ENCODE measurements at places on chromosomes 3 and 15.

GRCh38 chr3:59374091-59374817, 324.4 kb upstream of the CFAP20DC start:
- no peak for DNase-seq

DNA sequence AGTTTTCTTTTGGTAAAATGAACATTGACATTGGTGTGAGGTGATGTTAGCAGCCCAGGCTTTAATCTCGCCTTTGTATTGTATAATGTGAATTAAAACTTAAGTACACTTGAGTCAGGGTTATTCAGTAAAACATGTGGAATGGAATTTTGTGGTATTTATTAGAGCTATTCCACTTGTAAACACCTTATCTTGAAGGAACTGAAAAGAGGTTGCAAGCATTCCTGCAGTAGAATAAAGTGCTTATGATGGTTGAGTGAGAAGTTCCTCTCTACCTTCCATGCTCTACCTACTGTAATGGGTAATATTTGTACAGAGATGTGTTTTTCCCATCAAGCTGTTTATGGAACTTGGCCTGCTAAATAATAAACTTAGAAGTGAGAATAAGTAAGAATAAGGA, 36.1 kb downstream of the HMG20A start:
- DNase-seq = no peak

DNA sequence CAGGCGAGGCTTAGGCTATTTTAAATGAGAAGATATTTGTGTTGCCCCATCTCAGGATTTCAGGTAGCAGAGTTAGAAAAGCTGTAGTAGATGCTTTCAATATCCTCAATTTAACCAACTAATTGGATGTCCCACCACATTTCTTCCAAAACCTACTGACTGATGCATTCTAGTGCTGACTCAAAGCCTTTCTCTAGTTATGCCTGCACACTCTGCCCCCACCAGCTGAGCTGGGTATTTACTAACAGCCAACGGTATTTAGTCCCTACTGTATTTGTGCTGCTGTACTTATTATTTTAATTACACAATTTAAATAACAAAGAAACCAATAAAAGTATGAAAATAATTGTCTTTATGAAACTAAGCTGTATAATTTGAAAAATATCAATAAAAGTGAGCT, 139.5 kb downstream of the OSBPL10 start:
- DNase-seq = no peak

DNA sequence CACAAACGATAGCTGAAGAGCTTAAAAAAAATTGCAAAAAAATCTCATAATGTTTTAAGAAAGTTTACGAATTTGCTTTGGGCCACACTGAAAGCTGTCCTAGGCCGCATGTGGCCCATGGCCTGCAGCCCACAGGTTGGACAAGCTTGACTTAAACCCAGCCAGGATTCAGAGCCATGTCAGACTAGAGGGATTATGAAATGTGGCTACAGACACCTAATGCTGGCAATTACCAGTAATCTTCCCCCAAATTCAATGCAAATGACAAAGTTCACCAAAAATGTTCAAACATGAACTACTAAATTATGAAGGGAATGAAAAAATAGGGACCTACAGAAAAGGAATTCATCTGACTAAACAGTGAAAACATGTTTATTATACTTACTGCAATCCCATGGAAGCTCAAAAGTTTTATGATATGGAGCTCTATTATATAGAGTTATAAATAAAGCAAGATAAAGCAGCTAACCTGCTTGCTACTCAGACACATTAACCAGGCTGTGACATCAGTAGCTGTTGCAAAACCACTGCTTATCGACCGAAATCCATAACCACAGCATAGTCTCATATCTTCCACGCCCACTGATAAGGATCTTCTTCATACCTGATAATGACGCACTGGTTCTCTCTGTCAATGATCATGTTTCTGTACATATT, 49.2 kb downstream of the LDHAL6B start:
- no peak for DNase-seq

DNA sequence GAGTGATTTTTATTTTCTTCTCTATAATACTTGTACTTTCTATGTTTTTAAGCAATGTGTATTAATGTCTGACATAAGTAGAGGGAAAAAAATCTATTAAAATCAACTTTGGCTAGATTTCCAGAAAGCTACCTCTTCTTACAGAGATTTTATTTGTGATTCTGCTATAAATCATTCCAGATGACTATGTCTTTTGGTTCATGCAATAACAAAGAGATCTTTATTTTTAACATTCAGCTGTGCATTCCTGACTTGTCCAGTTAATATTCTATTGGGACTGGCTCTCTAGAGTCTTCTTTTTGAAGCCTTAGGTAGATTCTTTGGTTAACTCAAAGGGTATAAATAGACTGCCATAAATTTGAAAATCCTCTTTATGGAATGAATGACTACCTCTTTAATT, 74.3 kb upstream of the ARPP21 start:
- no peak for DNase-seq

- no peak for DNase-seq
Observed at GRCh38 chr3:152313430-152313829, 44.7 kb downstream of the MBNL1 start.

DNA sequence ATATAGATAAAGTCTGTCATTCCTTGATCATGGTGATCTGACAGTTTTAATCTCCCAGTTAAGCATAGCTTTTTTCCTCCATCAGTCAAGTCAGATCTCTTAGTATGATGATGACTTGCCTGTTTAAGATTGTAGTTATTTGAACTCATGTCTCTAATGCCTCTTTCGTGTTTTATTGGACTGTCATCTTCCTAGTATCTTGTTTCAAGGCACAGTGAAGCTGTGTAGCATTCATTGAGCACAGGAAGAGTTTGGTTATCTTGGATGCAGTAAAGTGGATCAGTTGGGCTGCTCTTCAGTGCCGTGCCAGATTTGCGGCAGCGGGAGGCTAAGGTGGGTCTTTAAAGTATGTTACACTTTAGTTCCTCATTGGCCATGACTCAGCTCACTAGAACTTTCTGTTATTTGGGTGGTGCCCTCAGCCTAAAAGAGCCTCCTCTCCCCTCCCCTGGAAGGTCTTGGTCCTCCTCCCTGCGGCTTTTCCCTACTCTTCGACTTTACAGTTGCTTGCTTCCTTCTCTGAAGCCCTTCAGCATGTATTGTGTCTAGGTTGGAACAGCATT, 45.7 kb upstream of the SKOR1 start:
- DNase-seq = no peak

DNA sequence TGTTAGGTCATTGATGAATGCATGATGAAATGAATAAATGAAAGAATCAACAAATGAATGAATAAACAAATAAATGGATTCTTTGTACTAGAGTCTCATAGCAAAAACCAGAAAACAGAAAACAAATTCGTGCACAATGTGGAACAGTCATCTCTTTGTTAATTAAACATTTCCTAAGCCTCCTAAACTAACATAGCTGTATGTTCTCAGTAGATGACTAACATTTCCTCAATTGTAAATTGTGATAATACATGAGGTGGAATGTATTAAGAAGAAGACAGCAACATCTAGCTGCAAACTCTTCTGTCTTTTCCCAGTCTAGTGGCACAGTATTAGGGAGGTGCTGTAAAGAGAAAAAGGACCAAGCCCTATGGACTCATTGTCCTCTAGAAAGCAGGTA, 1021.0 kb downstream of the MCTP2 start:
- no peak for DNase-seq

- DNase-seq = no peak
Observed at GRCh38 chr3:170749765-170750477, 120.1 kb downstream of the RPL22L1 start.

GRCh38 chr15:31788104-31788503, 242.2 kb upstream of the CHRNA7 start:
- DNase-seq = no peak

DNA sequence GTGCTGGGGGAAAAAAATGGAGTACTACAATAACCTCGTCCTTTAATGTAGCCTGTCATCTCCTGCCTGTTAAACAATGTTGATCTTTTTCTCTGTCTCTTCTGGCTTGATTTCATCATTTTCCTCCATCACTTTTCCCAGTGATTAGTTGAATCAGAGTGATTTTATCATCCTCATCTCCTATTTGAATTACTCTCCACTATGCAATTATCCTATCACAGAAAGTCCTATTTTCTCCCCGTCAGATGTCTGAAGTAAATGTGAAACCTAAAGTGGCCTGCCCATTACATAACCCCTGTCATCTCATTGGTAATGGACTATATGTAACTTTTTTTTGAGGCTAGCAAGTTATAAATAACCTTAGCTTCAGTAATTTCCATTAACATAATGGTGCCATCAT, 201.8 kb downstream of the CACNA2D3 start:
- DNase-seq = no peak

DNA sequence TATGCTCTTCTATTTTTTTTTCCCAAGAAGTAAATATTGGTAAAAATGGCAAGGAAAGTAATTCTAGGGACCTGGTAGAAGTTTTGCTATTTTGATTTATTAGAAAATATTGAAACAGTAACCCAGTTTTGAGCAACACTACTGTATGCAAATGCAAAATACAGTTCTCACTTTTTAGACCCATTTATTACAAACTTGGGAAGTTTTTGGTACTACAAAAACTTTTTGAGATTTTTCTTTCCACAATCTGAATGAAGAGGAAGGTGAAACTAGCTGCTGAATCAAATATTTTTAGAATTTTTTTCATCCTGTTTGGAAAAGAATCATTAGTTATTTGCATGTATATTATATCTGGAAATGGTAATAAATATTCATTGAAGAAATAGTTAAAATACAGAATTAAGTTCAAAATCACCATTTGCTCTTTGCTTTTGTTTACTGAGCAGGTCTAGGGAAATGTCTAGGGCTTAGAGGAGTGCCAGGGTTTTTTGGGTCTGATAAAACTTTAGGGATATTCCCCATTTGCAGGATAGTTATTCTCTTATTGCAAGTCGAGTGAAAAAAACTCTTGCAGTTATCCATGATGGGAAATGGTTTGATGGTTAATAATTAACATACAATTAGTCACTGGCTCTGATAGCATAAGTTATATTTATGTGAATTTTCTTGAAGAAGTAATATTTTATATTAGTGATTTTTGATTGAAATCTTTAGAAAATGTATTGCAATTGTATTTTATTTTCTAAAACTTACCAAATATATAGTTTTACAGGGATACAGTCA, 47.0 kb downstream of the TCF12 start:
- DNase-seq = no peak

- DNase-seq = no peak
Observed at GRCh38 chr3:16335772-16336645, 71.0 kb downstream of the OXNAD1 start.

DNA sequence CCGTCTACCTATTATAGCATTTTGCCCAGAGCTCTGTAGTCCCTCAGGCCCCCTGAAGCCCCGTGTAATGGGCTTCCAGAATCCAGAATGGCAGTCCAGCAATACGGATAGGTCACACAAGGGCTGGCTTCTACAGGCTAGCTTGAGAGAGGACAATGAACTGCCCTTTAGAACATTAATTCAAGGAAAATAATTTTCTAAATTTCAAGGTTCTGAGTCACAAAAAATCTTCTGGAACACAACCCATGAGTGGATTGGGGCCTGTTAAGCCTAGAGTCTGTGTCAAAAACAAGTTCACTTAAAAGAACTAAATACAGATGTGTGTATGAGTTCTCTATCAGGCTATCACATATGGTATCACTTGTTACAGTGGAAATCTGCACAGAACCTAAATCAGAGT, 28.8 kb downstream of the DCP1A start:
- DNase-seq = no peak

GRCh38 chr15:101275018-101275417, 2.3 kb downstream of the SELENOS start:
- no peak for DNase-seq

GRCh38 chr3:23496165-23496564, 293.0 kb downstream of the UBE2E2 start:
- DNase-seq = no peak

DNA sequence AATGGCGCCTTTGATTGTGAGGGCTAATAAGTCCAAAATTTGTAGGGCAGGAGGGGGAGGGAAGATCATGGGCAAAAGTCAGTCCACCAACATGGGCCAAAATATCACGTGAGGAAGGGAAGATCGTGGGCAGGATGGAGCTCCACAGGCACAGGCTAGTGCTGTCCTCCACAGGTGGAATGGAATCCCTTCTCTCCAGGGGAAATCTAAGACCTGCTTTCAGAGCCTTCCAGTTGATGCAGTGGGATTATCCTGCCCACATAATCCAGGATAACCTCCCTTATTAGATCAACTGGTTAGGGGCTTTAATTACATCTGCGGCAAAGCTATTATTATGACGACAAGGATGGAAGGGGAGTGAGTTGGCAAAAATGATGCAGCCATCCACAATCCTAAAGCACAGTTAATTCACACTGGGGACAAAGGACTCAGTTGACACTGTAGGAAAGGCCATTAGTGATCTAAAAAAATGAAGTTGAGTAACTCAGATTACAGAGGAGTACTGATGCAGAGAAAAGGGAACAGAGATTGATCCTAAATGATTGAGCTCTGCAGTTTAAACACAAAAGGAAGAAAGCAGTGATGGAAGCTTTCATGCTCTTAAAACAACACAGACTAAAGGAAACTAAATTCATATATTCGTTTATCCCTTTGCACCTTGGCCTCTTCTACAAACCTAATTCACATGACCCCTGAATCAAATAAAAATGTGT, 159.8 kb downstream of the AKAP13 start:
- DNase-seq = no peak

GRCh38 chr3:72625602-72626337, 222.5 kb downstream of the SHQ1 start:
- DNase-seq = no peak

- DNase-seq = no peak
Observed at GRCh38 chr3:100702980-100703345, 6.3 kb upstream of the TFG start.

- DNase-seq = no peak
Observed at GRCh38 chr15:51620641-51621040, 1.9 kb downstream of the DMXL2 start.

All from urothelium cell line (cell line).